Stomach (tissue), 19 donors: ENCODE measurements at places on chromosomes 11 and 22. TPM values are rescaled to one million over a fixed set of nuclear protein-coding genes. Genes with fewer than 3 reads are reported as not detected.
A peak's percentile ranks its signal among the peaks of the same experiment; 100 is the strongest.

The INS gene
- total RNA-seq, result not detected

DNA sequence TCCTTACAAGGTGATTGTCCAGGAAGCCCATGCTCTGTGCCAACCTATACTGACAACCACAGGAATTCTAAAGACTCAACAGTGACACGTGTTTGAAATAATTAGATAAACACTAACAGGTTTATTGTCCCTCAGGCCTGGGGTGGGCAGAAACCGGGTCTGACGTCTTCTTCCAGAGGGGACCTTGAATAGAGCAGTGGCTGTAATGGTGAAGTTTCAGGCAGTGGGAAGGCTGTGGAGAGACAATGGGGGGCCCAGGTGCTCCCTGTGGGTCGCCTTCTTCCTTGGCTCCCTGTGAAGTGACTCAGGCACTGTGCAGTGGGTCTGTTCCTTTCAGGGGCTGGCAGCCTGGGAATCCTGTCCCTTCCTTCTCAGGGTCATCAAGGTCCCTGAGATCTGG is 54.6 kb downstream of the OTOG start:
- no peaks in the 10 kb centered on the region for H3K4me1 ChIP-seq
- H3K4me3 ChIP-seq, result no peak overlapping the region
- DNase-seq, result no peak
- H3K27ac ChIP-seq, result no peak overlapping the region
- H3K36me3 ChIP-seq, result no peaks in the 10 kb centered on the region

The SAA1 gene
- not detected for total RNA-seq

GRCh38 chr11:93020248-93021046 is 51.0 kb downstream of the MTNR1B start:
- no peak overlapping the region for H3K4me3 ChIP-seq
- H3K27ac ChIP-seq, result no peak overlapping the region
- H3K27me3 ChIP-seq, result no peaks in the 10 kb centered on the region
- no peak for DNase-seq
- no peaks in the 10 kb centered on the region for H3K4me1 ChIP-seq

GRCh38 chr11:73158356-73159051 is 16.4 kb upstream of the FCHSD2 start:
- no peaks in the 10 kb centered on the region for H3K27me3 ChIP-seq
- H3K4me3 ChIP-seq, result no peak overlapping the region
- no peak overlapping the region for H3K27ac ChIP-seq
- no peaks in the 10 kb centered on the region for H3K36me3 ChIP-seq
- peaks cover 38% of the 10 kb centered on the region for H3K4me1 ChIP-seq
- no peak for DNase-seq

The SLC22A12 gene
- not detected for total RNA-seq

DNA sequence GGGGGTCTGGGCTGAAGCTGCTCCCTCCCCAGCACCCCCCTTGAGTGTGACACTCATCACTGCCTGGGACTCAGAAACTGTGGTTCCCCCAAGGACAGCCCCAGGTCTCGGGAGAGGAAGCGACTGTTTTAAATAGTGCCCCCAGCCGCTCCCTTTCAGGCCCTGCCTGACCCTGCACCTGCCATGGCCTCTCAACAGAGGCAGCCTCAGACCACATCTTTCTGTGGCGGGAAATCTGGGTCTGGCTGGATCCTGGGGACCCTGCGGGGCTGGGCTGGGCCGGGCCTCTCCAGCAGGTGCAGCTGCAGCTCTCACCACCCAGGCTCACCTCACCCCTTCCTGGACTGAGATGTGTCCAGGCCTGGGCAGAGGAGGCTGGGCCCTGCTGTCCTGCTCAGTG is 3.7 kb upstream of the IGLL1 start:
- no peak overlapping the region for H3K27ac ChIP-seq
- no peaks in the 10 kb centered on the region for H3K36me3 ChIP-seq
- H3K4me1 ChIP-seq, result no peaks in the 10 kb centered on the region
- no peak for DNase-seq

GRCh38 chr11:8225589-8226036 is 38.1 kb downstream of the LMO1 start:
- peak; percentile 88 for DNase-seq
- H3K27me3 ChIP-seq, result no peaks in the 10 kb centered on the region
- peaks cover 16% of the 10 kb centered on the region for H3K4me1 ChIP-seq
- no peak overlapping the region for H3K4me3 ChIP-seq

DNA sequence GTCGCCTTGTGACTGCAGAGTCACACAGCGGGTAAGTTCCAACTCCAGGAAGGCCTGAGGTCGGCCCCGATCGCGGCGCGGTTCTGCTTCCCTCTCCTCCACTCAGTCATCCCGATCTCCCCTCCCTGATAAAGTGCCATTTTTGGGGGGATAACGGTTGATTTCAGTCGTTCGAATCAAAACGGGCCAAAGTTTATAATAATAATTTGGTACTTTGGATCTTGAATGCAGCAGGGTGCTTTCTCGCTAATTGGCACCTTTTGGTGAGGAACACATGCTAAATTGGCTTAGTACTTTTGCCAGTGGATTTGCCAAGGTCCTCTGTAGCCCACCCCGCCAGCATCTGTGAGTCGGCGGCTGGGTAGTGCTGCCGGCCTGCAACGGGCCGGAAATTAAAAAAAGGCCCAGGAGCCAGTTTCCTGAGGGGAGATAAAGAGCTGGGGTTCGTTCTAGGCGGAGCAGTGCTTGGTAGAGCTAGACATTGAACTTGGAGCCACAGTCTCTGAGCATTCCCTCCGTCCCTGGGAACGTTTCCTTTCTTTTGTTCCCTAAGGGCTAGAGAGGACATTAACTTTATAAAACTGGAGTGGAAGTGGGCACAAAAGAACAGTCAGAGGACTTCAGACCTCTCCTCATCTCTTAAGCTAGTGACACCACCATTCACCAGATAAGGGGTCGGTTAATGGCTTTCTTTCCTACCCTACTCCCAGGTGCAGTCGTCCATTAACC is 997 bp downstream of the UBE2L3 start:
- peak overlapping the region; percentile 97 for H3K4me3 ChIP-seq
- H3K36me3 ChIP-seq, result no peaks in the 10 kb centered on the region
- H3K27me3 ChIP-seq, result no peaks in the 10 kb centered on the region
- H3K4me1 ChIP-seq, result peaks cover 45% of the 10 kb centered on the region
